GM13976 (cell line): ENCODE measurements at places on chromosomes 6 and 20.

DNA sequence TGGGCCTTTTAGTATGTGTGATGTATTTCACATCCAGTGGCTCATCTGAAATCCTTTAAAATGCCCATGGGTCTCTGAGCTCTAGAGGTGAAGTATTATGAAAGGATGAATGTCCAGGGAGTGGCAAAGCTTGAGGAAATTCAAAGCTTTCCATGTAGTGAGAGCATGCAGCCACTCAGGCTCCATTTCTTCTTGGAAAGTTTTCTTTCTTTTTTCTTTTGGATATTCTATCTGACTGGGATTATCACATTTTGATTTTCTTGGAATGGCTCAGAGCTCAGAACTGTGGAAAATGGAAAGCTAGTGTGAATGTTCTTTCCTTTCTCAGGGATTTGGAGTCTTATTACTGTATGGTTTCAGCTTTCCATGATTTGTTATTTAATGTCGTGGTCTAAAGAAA is 397.4 kb downstream of the CD109 start:
- DNase-seq, result no peak

- DNase-seq, result no peak
Measured at GRCh38 chr20:19737025-19737424, 21.0 kb upstream of the RIN2 start.

GRCh38 chr6:56849896-56850295 is 105.0 kb upstream of the BEND6 start:
- no peak for DNase-seq

DNA sequence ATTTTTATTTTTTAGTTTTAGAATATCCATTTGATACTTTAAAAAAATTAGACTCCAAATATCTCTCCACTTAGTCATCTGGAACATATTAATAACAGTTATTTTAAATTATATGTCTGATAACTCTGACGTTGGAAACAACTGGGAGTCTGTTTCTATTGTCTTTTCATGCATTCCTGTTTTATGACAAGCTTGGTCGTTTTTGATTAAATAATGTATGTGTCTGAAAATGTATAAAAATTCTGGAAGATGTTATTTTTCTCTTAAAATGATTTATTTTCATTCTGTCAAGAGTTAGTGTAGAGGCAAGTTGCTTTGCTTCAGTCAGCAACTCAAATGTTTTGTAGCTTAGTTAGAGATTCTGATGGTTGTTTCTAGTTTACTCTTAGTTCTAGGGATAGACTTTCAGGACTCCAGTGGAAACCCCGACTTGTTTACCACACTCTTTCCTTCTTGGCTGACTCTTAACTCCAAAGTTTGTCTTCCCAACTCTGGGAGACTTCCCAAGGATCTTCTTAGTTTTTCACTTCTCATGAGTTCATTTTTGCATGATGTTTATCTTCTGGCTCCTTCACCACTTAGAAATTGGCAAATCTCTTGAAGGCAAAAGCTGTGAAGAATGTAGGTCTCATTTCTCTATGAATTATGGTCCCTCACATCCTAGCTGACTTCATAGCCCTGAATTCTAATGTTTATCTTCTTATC is 190.9 kb downstream of the LAMA2 start:
- DNase-seq, result no peak

DNA sequence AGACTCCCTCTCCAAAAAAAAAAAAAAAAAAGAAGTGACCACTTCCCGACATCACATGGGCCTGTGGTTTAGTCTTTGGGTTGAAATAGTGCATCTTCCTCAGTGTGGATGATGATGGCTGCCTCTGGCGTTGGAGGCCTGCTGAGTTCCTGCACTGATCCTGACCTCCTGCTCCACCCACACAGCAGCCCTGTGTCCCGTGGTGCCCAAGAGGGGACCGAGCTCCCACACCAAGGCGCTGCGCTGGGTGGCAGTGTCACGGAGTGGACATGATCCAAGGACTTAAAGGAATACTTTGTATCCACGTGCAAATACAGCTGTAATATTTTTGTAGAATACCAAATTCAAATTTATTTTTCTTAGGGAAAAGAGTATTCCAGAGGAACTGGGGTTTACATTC is 109.2 kb upstream of the PHACTR3 start:
- DNase-seq, result no peak

DNA sequence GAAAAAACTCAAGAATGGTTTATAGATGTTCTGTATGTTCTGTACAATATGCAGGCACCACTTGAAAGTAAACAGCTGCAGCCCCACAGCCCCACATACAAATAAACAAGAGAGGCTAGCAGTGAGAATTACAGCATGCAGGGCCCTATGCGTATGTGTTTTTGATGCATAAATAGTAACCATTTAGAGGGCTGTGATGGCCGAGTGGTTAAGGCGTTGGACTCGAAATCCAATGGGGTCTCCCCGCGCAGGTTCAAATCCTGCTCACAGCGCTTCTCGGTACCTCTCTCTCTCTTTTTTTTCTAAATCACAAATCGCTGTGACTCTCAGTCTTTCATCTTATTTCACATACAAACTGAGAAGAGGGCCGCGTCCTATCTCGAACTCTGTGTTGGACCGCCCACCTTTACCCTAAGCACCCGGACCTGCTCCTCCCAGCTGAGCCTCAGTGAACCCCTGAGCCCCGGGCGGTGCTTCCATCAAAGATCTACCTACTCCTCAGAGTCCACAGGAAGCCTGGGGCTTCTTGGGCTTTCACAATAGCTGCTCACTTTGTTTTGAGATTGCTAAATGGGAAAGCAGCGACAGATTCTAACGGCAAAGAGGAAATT is 37.7 kb upstream of the PRSS16 start:
- no peak for DNase-seq
